ENCODE measurements at places on chromosomes 13 and 19. TPM values are rescaled to one million over a fixed set of nuclear protein-coding genes. Genes with fewer than 3 reads are reported as not detected.
A peak's percentile ranks its signal among the peaks of the same experiment; 100 is the strongest.

- DNase-seq = no peak
Measured at GRCh38 chr13:77124423-77124822, 97.5 kb upstream of the FBXL3 start.

GRCh38 chr13:26983543-26984320, 187.9 kb downstream of the USP12 start:
- DNase-seq = no peak

- no peak for DNase-seq
Measured at GRCh38 chr19:43594710-43595604, 977 bp downstream of the IRGQ start.

GRCh38 chr13:72963762-72964161, 95.0 kb upstream of the KLF5 start:
- no peak for DNase-seq

GRCh38 chr13:54841682-54842081, 1813.1 kb downstream of the OLFM4 start:
- no peak for DNase-seq

- no peak for DNase-seq
Measured at GRCh38 chr19:10395436-10395835, 7.9 kb downstream of the CDC37 start.

DNA sequence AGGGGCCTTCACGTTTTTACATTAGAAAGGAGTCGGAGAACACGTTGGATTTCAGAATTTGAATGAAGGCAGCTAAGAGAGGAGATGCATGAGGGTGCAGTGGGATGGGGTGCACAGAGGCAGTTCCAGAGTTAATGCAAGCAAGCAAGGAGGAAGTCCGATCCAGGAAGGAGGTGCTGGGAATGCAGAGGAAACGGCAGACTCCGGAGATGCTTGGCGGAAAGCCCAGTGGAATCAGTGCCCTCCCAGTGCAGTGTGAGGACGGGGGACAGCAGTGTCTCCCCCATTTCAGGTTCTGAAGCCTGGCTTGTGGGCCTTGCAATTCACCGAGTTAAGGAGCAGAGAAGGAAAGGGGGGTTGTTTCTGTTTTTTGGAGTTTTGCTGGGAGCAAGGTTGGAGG, 100.4 kb downstream of the COL4A2 start:
- no peak for DNase-seq

DNA sequence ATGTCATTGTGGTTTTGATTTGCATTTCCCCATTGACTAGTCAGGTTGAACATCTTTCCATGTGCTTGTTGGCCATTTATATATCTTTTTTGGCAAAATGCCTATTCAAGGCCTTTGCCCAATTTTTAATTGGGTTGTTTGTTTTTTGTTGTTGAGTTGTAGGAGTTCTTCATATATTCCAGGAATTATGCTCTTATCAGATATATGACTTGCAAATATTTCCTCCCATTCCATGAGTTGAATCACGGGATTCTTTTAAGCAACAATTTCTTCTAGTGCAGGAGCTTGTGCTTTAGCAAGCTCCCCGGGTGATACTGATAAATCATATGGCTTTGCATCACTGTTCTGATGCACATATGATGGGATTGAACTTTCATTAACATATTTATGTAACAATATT, 47.0 kb upstream of the FLT1 start:
- DNase-seq = no peak

- no peak for DNase-seq
Measured at GRCh38 chr19:40567040-40567749, 9.5 kb upstream of the SHKBP1 start.

DNA sequence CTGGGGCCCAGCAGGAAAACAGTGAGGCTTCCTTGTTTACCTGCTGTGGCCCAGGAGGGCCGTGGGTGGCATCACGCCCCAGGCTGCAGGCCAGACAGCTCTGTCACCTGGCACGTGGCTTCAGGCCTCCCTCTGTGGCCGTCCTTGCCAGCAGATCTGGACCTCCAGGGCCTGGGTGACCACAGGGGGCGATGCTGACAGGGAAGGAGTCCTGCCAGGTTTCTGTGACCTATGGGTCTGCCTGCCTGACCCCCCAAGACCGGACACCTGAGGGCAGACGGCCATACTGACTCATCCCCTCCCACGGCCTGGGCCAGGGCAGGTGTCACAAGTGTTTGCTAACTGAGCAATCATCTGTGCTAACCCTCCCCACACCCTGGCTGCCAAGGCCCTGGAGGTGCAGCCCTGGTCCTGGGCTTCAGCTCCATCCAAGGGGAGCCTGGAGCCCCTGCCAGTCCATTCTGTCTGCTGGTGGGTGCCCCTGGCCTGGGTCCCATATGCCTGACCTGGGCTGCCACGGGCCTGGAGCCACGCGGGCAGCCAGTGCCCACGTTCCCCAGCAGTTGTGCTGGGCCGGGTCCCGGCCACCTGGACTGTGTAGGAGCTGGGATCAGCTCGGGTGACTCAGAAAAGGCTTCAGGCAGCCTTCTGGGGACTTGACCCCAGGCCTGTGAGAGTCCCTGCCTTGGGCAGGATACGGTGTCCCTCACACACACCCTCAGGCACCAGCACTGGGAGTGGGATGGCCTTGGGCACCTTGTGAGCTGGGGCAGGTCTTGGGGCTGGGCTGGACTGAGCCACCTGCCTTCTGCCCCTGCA, 3.7 kb downstream of the CDC34 start:
- DNase-seq = no peak

DNA sequence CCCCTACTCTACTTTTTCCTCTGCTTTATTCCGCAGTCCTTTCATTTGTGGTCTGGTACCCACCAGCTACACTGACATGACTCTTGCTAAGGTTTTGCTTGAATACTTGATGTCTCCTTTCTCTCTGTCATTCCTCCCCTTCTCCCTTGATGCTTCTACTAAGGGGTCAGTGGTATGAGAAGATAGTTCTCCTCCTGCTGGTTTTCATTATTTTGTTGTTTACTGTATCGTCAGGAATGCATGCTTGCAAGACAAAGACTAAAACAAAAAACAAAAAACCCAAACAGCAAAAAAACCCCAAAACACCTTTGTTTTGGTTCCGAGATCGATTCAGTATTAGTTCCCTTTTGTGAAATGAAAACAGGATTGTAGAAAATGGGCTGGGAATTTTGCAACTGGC, 59.5 kb downstream of the PCCA start:
- no peak for DNase-seq

GRCh38 chr13:44331446-44331845, 42.2 kb upstream of the SERP2 start:
- DNase-seq = no peak

DNA sequence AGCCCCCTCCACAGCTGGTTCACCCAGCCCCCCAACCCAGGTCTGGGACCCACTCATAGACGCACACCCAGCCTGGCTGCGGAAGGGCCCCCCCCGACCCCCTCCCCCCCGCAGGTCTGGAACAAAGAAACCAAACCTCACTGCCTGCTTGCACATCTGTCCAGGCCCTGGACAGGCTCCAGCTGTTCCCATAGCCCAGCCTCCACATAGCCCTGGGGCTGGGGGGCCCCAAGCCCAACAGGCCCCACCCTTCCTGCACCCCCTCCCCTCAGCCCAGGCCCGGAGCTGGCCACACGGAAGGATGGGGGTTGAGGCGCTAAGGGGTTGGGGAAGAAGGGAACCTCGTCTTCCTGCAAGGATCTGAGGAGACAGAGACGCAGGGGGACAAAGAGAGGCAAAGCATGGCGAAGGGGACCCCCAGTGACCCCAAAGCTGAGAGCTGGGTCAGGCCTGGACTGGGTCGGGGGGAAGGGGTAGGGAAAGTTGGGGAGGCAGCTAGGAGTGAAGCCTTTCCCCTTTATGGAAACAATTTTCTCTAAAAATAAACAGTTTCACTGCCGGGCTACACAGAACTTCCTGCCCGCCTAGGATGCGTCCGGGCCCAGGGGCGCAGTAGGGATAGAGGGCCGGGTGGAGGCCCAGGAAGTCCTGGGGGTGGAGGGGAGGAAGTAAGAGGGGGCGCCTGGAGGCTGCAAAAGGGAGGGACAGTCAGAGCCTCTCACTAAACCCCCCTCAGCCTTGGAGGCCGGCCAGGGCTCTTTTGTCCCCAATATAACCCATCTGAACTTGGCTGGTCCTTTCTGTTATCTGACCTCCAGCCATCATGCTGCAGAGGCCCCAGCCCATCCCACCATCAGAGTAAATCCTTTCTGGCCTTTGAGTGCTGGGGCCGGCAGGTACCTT, 2.4 kb downstream of the KANK2 start:
- DNase-seq = no peak

GRCh38 chr13:33545492-33545891, 259.9 kb upstream of the STARD13 start:
- no peak for DNase-seq

GRCh38 chr19:5335593-5335992, 5.0 kb downstream of the PTPRS start:
- no peak for DNase-seq

- peak; percentile 29 for DNase-seq
Measured at GRCh38 chr19:2887391-2887914, 13.3 kb upstream of the ZNF57 start.

- peak; percentile 87 for DNase-seq
Measured at GRCh38 chr13:44848920-44849676, 140.2 kb downstream of the NUFIP1 start.

- DNase-seq = no peak
Measured at GRCh38 chr13:39655569-39656324, at the start of gene COG6. COG6 (plus strand) TSS chr13:39655662; CDS start chr13:39655727, 65 bp downstream.

DNA sequence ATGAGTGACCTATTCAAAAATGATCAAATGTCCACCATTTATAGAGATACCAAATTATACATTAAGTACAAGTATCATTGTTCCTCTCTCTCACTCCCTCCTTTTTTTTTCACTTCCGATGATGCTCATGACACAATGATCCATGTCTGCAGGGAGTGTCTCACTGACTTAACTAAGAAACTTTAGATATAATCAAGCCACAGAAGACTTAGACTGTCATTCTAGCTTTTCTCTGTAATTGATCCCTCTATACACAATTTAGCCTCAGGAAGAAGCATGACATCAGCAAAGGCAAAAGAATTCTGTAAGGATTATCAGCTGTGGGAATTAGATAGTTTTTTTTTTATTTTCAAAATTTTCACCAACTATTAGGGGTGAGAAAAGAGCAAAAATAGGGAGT, 734.9 kb upstream of the PCDH9 start:
- DNase-seq = no peak

- DNase-seq = no peak
Measured at GRCh38 chr19:17520865-17521264, 9.4 kb downstream of the PGLS start.

- no peak for DNase-seq
Measured at GRCh38 chr13:114010401-114011101, 36.7 kb upstream of the C13orf46 start.

DNA sequence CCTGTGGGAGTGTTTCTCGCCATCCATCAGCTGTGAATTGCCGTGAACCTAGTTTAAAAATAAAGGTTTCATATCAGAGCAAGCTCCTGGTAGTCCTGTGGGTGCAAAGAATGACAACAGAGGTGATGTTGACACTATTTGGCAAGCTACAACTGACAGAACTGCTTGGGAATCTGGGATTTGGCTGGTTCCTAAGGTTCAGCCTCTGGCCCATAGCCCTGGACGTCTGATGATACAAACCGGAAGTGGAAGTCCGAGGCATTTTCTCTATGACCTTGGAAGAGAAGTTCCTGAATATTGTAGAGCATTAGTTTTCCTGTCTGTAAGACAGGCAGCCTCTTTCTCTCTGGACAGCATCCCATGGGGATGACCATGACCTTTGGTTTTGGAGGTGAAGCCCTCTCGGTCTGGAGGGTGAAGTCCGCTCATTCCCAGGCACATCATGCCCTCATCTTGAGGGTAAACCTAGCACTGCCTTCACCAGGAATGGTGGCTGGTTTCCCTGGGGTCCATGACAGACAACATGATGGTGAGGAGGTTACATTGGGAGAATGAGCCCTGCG, 29.1 kb downstream of the GATAD2A start:
- no peak for DNase-seq

GRCh38 chr19:4077800-4078684, 11.3 kb upstream of the ZBTB7A start:
- DNase-seq = no peak

- DNase-seq = no peak
Measured at GRCh38 chr13:77437267-77437666, 98.2 kb upstream of the SCEL start.

- no peak for DNase-seq
Measured at GRCh38 chr13:79547211-79548195, 66.5 kb downstream of the NDFIP2 start.

GRCh38 chr13:92175330-92175729, 776.9 kb downstream of the GPC5 start:
- no peak for DNase-seq

- DNase-seq = no peak
Measured at GRCh38 chr13:31815361-31816144, 76.2 kb downstream of the RXFP2 start.

DNA sequence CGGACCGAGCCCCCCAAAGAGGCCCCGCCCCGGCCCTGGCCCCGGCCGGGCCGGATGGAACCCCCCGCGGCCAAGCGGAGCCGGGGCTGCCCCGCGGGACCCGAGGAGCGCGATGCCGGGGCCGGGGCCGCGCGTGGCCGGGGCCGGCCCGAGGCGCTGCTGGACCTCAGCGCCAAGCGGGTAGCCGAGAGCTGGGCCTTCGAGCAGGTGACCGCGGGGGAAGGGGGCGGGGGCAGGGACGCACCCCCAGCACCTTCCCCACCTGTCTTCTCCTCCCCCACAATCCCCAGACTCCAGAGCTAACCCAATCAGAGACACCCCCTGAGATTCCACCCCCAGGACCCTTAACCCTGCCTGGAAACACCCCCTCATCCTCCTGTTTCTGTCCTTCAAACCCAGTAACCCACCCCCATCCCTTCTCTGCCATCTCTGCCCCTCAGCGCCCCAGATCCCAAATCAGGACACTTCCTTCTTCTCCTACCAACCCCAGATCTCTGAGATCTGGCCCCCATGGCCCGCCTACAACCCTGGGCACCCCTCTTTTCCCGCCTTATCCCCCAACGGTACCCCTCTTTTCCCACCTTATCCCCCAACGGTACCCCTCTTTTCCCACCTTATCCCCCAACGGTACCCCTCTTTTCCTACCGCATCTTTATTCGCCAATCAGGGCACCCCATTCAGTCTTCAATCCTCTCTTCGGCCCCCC, 505 bp downstream of the ZSWIM4 start:
- no peak for DNase-seq

Gene GRIK5
- 2.5 TPM for total RNA-seq

Gene IGSF23
- total RNA-seq = 0.12 TPM

Gene KLHL1
- not detected for total RNA-seq

Gene RXFP2
- not detected for total RNA-seq

Gene MYH14
- 19.2 TPM for total RNA-seq

Gene OLFM2
- total RNA-seq = 0.72 TPM

Gene CXCL17
- not detected for total RNA-seq

Gene LAIR1
- not detected for total RNA-seq

Gene CKM
- total RNA-seq = not detected

Gene TNFRSF19
- 8.4 TPM for total RNA-seq

Gene MBNL2
- 28.8 TPM for total RNA-seq

Gene KASH5
- not detected for total RNA-seq

Gene HOMER3
- total RNA-seq = 106 TPM

Gene RNF113B
- not detected for total RNA-seq

Gene ZNF784
- 4.0 TPM for total RNA-seq
